ENCODE measurements at places on chromosomes 4 and X.

DNA sequence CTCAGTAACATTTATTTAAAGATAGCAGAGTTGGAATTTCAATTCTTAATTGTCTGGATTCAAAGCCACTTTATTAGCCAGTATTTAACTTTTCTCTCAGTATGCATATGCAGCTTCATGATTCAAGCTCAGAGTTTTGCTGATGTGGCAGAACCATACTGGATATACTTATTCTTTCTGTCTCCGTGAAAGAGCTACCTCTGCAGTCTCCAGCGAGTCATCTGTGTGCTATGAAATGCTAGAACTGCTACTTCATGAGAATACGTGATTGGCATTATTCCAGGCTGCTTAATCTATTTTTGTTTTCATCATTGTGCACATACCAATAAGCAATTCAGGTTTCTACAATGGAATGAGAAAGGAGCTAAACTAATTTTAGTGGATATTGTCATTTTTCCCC lies 743.7 kb downstream of the C4orf33 start:
- no peak for DNase-seq

- no peak for DNase-seq
Observed at GRCh38 chr4:76036855-76037254, 985 bp upstream of the CXCL11 start.

DNA sequence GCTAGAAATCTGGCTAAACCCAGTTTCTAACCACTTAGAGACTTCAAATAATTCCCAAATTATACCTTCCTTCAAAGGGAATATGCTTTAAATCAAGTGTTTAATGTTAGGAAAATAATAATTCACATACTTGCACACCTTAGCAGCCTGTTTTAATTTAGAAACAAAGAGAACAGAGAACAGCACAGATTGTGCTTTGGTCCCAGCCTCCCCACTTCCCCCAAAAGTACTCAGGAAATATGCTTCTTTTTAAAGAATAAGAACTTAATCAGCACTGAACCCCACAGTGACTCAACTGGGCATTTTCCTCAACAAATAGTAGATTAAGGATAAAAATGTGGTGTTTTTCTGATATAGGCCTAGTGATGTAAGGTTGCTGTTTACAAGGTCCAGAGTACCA lies 295.8 kb downstream of the GBA3 start:
- DNase-seq = no peak

GRCh38 chr4:10186228-10187214 lies 69.9 kb upstream of the WDR1 start:
- DNase-seq = no peak

- DNase-seq = peak; percentile 10
Observed at GRCh38 chr4:2834001-2834921, 9.4 kb upstream of the ADD1 start.

DNA sequence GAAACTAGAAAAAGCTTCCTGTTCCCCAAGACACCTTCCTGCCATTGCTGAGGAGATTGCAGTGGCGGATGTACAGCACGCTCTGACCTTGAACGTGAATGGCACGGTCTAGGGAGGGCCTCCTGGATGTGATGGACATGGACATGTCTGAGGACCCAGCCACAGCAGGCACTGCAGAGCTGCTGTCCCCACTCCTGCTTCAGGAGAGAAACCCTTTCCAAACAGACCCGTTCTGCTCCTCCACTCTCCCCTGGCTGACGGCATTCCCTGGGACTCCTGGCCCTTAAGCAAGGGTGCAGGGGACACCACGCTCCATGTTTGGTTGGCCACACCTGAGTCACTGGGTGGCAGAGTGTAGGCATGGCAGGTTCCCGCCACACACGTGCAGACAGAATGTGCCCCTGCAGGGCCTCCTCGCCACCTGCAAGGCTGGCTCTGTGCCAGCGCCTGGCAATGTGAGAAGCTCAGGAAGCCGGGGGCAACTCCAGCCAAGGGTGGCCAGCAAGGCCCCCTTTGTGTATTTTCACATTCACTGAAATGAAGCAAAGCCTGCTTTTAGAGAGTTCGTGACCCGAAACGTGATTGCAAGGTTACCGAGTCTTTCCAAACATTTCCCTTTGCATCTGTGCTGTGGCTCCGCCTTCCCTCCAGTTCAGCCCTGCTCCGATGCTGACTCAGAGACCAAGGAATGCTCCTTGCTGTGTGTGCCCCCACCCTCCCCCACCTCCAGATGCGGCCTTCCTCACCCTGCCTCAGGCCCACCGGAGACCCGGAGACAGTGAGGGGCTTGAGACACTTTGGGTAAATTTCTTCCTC lies 46.1 kb downstream of the HTRA3 start:
- DNase-seq = no peak

Data from stimulated activated naive CD8-positive, alpha-beta T cell treated with anti-CD3 and anti-CD28 coated beads, Interleukin-15, amount 100 ng/mL, for 72 hours (primary cell).